ENCODE measurements at places on chromosomes 3 and 15. TPM values are rescaled to one million over a fixed set of nuclear protein-coding genes. Genes with fewer than 3 reads are reported as not detected.

Gene CCK
- not detected for total RNA-seq

Gene TRH
- total RNA-seq = not detected

Gene CCDC71
- total RNA-seq = 22.0 TPM

Gene GOLGA6B
- not detected for total RNA-seq

Gene THAP10
- total RNA-seq = 2.0 TPM

Gene CCR8
- total RNA-seq = not detected

Gene GOLGA8R
- total RNA-seq = 1.0 TPM

Gene ZBTB47
- 19.6 TPM for total RNA-seq

Gene CCR9
- total RNA-seq = not detected

Gene TP63
- total RNA-seq = not detected

Measured in dermis blood vessel endothelial cell (primary cell).